ENCODE measurements at places on chromosomes 4 and X. TPM values are rescaled to one million over a fixed set of nuclear protein-coding genes. Genes with fewer than 3 reads are reported as not detected.

Gene PPP4R3C
- total RNA-seq = not detected

Gene DUX4
- not detected for total RNA-seq

Gene TADA2B
- 11.5 TPM for total RNA-seq

Gene TMEM271
- not detected for total RNA-seq

Gene AFF1
- 46.1 TPM for total RNA-seq

Gene CLCN4
- not detected for total RNA-seq

Gene RTL3
- total RNA-seq = not detected

Gene PSAPL1
- not detected for total RNA-seq

Gene MTMR8
- 5.8 TPM for total RNA-seq

Gene XAGE2
- total RNA-seq = not detected

- DNase-seq = no peak
Observed at GRCh38 chrX:64187762-64188150, 17.8 kb downstream of the AMER1 start.

DNA sequence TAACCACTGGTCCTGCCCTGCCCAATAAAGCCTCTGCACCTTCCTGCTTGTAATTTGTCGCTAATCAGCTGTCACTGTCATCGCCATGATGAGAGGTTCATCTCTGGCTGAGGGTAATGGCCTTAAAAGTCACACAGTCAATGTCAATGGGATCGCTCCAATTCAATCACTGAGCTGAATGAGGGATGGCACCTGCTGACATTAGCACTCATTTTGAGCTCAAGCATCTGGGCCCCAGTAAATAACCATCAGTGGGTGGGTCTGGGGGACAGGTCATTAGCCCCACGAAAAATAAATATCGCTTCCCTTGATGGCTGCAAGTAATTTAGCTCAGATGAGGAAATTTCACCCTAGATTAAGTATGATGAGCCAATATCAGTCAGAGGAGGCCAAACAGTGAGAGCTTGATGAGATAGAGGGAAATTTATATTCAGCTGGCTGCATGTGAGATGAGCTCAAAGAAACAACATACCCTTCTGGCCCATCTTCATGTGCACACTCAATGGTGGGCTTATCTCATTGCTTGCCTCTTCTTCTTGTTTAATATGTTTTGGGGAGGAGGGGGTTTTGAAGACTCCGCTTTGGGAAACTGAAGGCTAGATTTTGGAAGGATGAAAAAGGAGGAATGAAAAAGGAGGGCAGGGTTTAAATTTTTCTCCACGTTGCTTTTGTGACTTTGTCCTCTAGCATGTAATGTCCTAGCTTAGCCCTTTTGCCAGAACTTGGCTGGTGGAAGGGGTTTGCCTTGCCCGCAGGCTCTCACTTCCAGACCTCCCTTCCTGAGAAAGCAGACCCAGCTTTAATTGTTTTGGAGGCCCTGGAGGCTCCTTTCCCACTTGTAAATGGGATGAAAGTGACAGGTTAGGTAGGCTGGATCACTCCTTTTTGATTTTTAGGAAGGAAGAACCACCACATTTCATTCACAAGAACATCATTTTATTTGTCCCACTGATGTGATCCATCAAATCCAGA, 84.8 kb upstream of the PAQR3 start:
- no peak for DNase-seq

DNA sequence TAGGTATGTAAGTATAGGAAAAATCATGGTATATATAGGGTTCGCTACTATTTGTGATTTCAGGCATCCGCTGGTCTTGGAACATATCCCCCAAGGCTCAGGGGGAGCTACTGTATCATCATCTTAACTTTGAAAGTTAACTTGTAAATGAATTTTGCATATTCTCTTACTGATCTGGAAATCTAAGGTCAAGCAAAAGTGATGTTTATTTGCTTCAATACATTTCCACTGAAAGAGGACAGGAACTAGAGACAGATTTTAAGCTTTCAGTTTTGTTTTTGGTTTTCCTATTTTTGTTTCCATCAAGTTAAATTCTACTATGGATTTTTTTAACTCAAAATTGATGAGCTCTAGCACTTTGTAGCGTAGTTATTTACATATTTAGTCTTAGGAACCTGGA, 56.2 kb downstream of the NAF1 start:
- DNase-seq = no peak

DNA sequence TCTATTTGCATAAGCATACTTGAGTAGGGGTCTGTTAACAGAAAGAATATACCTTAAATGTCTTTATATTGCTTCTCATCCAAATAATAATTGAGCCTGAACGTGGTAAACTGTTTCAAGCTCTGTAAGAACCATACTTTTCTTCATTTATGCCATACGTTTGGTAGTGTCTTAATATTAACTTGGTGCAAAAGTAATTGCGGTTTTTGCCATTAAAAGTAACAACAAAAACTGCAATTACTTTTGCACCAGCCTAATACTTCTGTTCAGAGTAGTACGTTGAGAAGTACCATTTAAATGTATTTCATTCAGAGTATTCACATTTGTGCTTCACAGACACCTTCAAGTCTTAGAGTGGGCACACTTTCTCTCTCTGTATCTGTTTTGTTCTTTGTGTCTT, 60.5 kb downstream of the DDIT4L start:
- no peak for DNase-seq

DNA sequence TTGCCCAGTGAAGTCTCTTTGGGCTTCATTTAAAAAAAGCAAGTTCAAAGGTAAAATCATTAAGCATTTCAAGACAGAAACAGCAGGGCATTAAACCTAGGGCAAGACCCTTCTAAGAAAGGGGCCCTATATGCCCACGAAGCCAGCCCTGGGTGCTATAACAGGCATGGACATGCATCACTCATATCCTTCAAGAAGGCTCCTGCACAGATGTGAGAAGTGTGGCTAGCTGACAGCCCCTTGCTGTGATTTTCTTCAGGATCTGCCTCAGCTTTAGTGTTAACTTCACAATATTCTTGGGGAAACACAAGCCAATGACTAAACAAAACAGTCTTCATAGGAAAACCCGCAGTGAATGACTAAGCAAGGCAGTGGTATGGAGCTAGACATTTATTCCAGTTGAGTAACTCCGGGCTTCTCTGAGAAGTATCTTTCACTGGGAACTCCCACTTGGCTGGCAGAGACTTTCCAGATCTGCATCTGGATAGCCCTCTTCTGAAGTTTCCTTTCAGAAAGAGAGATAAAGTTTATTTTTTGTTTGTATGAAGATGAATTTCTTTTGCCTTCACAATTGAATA, 11.9 kb upstream of the MAOA start:
- DNase-seq = peak; percentile 13

DNA sequence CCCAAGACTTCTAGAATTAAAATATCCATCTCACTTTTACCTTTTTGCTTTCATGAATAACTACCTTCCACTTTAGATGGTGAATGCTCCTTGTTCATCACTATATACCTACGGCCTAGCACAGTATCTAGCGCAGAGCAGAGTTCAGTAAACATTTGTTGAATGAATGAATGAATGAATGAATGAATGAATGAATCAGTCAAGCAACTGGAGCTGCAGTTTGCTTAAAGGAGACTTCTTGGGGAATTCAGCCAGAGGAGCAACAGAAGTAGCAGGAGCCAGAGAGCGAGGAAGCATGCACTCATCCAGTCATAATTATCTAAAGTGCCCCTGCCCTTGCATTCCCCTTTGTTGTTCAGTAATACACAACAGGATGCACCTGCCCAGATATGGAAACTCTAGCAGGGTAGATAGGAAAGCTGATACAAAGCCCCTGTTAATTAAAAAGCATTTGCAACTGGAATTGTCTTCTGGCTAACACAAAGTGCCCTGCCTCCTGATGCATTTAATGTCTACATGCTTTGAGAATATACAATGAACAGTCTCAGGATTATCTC, 103.0 kb upstream of the MBNL3 start:
- DNase-seq = no peak

DNA sequence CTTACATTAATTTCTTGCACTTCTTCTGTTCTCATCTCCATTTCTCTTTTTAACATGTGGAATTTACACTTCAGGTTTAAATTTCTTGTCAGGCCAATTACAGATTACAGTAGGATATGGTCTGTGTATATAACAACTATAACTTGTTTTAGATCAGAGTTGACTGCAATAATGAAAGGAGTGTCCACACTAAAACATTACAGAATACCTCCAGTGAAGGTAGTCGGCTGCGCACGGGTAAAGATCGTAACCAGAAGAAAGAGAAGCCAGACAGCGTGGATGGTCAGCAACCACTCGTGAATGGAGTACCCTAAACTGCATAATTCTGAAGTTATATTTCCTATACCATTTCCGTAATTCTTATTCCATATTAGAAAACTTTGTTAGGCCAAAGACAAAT, 32.6 kb upstream of the FMR1NB start:
- no peak for DNase-seq

DNA sequence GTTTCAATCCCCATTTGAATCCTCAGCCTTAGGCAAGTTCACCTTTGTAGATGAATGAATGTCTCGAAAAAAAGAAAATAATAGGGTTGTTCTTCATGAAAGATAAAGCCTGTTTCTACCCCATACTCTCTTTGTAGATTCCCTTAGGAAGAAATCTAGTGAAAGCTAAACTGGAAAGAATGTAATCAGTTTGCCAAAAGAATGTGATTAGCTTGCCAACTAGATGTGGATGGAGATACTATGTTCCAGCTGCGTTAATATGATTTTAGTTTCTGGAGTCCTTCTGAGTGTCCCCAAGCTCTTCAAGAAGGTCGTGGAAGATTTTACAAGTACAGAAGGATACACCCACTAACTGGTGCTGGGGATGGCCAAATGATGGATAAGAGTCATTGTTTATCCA, 162.3 kb upstream of the EDNRA start:
- DNase-seq = no peak

DNA sequence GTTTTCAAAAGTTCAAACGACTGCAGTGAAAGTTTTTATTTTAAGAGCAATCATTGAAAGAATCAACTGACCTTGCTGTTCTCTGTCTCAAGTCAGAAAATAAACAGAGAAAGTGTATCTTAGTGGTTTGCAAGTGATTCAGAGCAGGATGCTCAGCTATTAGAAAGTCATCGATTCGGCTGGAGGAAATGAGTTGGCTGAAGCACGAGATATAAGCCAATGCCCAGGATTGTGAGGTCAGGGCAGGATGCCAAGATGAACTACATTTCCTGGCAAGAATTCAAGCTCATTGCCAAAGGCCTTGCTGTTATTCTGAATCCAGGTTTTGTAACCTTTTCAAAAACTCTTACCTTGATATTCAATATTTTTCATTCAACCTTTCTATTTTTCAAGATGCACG, 541.4 kb upstream of the BOD1L1 start:
- no peak for DNase-seq

GRCh38 chr4:53016099-53016820, 154.1 kb downstream of the RASL11B start:
- no peak for DNase-seq

DNA sequence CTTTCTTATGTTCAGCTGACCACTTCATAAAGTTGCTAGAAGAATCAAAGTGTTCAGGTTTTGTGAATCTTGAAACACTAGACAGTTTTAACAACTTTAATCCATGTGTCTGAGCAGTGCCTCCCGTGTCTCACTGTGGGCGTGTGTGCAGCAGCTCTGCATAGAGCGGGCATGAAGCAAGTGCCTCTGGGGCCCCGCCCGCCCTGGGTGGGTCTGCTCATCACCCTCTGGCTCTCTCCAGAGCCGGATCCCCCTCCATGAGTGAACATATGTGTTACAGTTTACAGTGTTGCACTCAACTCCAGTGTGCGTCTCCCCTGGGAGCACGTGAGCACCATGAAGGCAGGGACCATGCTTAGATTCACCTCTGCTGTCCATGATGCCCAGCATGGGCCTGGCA, 37.6 kb upstream of the CRMP1 start:
- no peak for DNase-seq

GRCh38 chr4:14117575-14118238, 490.2 kb upstream of the BOD1L1 start:
- no peak for DNase-seq

DNA sequence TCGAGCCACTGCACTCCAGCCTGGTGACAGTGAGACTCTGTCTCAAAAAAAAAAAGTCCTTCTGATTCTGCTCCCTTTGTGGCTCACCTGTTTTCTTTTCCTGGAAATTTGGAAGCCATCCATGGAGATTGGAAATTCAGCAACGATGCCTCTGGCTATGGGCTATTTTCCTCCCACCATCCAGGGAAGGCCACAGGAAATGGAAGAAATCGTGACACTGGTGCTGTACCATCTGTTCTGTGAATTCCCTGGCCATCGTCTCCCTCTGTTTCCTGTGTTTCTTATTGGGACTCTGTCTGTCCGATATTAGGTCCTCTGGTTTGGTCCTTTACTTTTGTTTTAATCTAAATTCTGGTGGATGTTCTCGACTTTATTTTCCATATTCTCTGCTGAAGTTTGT, 29.4 kb upstream of the ADRA2C start:
- DNase-seq = no peak

- no peak for DNase-seq
Observed at GRCh38 chrX:117095393-117095792, 632.6 kb upstream of the CT83 start.

GRCh38 chr4:24765376-24765988, 29.9 kb upstream of the SOD3 start:
- DNase-seq = no peak

- DNase-seq = no peak
Observed at GRCh38 chr4:102444752-102445151, 56.4 kb upstream of the NFKB1 start.

GRCh38 chrX:28321286-28321685, 266.0 kb upstream of the IL1RAPL1 start:
- DNase-seq = no peak

- DNase-seq = no peak
Observed at GRCh38 chr4:74095886-74096264, 3.1 kb downstream of the CXCL2 start.

- DNase-seq = no peak
Observed at GRCh38 chrX:109327251-109327650, 154.6 kb downstream of the GUCY2F start.

DNA sequence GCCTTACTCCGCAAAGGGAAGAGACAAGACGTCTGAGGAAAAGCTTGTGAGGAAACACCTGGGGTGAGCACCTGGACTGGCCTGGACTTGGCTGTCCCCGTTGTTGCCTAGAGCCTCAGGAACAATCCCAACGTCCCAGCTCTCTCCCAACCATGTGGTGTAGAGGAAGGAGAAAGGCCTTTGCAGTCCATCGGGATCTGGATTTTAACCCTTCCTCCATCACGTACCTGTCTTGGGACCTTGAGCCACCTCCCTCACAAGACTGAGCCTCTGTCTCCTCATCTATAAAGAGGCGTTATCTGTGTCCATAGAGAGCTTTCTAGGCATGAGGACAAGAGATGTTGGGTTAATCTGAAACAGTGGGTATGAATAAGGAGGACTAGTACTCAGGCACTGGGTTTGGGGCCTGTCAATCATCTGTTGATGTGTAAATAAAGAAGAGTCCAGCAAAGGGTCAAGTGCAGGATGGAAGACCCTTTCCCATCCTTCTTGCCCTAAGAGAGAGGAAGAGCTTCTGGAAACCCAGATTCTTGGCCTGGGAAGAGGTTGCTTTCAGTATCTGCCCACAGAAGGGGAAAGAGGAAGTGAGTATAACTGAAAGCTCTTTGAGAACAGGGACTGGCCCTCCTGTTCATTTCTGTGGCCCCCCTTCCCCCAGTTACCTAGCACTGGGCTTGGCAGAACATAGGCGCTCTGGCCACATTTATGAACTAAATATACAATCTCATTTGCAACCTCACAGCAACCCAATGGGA, 137.1 kb downstream of the PJA1 start:
- no peak for DNase-seq
